ENCODE measurements at places on chromosomes 6 and 20.

GRCh38 chr6:161406646-161407045 is 132.8 kb upstream of the AGPAT4 start:
- peak; percentile 95 for DNase-seq

DNA sequence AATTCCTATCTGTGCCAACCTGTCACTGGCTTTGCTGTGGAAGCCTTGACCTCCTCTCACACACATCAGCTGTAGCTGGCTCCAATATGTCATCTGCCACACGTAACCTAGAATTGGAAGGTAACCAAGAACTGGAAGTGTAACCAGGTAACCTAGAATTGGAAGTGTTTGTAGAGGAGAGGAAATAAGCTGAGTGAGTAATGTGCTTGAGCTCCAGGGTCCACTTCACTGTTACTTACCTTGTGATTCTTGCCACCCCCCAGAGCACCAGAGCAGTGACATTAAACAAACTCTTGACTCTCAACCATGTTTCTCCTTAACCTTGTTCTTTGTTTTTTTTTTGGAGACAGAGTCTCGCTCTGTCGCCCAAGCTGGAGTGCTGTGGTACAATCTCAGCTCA is 350.5 kb downstream of the NRN1 start:
- DNase-seq, result no peak

GRCh38 chr20:47479506-47479905 is 22.2 kb upstream of the NCOA3 start:
- DNase-seq, result no peak

GRCh38 chr20:23123886-23124285 is 37.8 kb upstream of the CD93 start:
- no peak for DNase-seq

DNA sequence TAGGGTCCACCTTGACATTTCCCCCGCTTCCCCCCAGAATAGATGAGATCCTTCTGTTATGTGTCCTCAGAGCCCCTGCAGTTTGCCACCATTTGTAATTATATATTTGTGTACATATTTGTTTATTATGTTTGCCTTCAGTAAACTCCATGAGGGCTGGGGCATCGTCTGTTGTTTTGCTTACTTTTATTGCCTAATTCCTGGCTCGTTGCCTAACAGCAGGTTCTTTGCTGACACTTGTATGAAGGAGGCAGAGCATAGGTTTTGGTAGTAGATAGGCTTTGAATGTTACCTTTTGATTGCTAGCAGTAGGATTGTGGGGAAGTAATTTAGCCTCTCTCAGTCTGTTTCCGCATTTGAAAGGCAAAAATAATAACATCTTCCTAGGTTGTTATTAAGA is 9.9 kb downstream of the MAP3K4 start:
- DNase-seq, result no peak

DNA sequence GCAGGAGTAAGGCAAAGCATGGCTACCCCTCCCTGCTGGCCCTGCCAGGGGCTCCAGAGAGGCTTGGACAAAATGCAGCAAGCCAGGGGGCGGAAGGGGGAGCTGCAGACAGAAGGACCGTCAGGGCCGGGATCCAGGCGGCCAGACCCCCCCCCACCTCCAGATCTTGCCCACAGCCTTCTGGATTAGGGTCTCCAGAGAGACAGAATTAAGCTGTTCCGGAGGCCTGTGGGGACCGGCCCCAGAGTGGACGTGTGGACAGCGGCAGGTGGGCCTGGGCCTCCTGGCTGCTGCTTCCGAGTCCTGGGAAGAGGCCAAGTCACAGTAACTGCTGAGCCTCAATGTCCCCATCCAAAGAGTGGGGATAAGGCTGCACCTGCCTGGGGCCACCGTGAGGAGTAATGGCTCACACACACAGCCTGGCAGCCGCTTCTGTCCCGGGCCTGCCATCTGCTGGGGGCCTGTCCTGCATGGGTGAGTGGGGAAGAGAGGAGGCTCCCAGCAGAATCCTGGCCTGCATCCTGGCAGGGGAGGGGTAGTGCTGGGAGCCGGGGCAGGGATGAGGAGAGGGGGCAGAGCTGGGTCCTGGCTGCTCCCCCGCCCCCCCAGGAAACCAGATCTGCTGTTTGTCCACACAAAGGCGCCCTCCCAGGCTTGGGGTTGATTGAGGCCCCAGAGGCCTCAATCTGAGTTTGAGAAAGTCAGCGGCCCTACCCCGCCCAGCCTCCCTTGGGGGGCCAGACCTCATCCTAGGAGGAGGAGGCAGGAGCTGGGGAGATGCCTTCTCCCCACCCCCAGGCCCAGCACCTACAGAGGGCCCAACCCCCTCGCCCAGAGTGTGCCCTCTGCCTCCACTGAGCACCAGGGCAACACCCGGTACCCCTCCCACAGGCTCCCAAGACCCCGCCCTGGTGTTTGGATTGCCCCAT is 3.9 kb downstream of the LAMA5 start:
- no peak for DNase-seq

- no peak for DNase-seq
These were observed 55.2 kb downstream of the KCNQ2 start for GRCh38 chr20:63417097-63417737.

DNA sequence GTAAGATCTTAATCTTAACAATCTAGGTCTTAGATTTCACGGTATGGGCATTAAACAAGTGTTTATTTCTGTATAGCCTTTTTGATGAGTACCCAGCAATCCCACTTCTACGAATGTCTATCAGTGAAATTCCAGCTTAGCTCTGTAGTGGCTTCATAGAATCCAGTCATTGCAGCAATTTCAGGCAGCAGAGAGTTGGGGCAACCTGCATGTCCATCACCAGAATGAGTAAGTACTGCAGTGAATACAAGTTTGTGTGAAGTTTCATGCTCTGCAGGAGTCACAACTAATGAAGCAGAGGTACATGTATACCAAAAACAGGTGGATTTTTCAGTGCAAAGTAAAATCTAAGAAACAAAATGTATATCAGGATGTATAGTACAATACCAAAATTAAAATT is 151.7 kb downstream of the OR2B2 start:
- DNase-seq, result no peak

DNA sequence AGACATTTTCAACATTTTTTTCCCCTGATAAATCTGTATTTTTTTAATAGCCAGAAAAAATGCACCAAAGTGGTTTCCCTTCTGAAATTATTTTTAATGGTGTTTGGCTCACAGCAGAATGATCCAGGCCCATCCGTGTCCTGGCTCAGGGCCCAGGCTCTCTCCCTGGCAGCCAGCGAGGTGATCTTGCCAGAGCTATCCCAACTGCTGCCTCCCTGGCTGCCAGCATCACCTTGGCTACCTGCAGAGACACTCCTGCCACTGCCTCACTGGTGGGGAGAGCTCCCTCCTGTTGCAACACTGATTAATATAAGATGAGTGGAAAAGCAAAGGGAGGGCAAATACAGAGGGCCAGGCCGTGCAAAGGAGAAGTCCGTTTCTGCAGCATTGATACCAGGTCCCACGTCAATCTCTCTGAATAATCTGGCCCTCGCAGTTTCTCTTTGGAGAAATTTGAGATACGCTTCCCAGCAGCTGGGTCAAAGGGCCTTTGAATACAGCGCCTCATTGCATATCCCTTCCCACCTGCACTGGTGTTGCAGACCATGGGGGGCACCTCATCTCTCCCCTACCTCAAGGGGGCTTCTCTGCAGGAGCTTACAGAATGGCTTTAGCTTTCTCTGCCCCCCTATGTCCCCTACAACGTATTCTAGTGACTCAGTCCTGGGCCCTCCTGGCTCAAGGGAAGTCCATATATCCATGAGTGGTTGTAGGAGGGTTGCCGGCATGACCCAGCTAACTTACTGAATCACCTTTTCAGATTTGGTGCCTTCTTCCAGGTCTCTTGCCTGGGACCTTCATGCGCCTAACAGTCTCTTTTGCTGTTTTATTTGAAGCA is 12.8 kb upstream of the DSTN start:
- no peak for DNase-seq

GRCh38 chr20:31587545-31588389 is 17.3 kb upstream of the ID1 start:
- no peak for DNase-seq

DNA sequence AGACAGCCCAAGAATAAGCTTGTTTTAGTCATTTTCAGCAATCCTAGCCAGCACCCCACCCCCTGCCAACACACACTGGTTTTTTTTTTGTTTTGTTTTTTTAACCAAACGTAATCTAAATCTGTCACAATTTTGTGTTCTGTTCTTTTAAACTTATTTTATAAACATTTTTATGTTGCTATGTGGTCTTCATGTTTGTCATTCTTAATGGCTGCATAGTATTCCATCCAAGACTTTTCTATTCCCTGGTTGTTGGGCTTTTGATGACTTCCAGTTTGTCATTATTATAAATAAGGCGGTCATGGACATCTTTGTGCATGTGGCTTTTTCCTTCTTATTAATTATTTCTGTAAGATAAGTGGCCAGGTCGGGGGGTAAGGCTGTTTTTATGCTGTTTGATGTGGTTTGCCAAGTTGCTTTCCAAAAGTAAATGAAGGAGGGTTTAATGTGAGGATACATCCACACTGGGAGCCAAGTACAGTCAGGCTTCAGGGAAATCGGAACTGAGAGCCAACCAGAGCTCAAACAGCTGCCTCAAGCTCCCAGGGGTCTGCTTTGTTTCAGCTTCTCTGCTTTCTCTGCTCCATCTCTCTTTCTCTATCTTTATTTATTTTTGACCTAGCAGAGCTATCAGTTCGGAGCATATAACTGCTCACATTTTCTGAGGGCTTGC is 125.8 kb downstream of the VEGFA start:
- no peak for DNase-seq

- no peak for DNase-seq
These were observed 640 bp downstream of the NFS1 start for GRCh38 chr20:35698298-35699126.

DNA sequence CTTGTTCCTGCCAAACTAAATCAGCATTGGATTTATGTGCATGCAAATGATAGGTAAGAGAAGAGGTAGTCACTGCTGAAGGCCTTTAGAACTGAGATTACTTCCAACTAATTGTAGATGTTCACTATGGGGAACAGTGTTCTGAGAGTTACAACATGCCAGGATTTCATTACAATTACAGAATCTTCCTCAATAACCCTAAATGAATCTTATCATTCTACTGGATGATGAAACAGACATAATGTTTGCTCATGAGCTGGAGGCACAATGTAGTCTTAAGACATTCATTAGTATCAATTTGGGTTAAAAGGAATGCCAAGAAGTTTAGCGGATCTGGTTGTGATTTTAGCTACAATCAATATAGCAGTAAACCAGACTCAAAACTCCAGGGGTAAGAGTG is 248.9 kb upstream of the THEMIS start:
- no peak for DNase-seq

GRCh38 chr6:138518054-138518453 is 18.8 kb upstream of the NHSL1 start:
- no peak for DNase-seq

- no peak for DNase-seq
These were observed 11.6 kb downstream of the GMPR start for GRCh38 chr6:16249971-16250370.

GRCh38 chr6:24194978-24195700 is 69.1 kb downstream of the NRSN1 start:
- no peak for DNase-seq

GRCh38 chr20:33995053-33995831 is 1.5 kb downstream of the RALY start:
- DNase-seq, result no peak

DNA sequence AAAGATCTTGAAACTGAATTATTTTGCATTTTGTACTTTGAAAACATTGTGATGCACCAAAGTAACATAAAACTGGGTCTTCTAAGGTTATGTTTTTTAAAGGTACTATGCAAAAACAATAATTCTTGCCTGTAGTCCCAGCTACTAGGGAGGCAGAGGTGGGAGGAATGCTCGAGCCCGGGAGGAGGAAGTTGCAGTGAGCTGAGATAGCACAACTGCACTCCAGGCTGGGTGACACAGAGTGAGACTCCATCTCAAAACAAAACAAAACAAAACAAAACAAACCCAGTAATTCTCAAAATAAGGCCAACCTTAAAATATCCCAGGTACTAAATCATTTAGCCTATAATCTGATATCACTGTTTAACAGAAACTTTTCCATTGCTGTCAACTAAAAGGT is 269.6 kb downstream of the KHDC1L start:
- DNase-seq, result no peak

GRCh38 chr20:8166730-8167129 is 34.7 kb downstream of the PLCB1 start:
- no peak for DNase-seq

- no peak for DNase-seq
These were observed 186.6 kb downstream of the DOK5 start for GRCh38 chr20:54661880-54662465.

GRCh38 chr6:43074847-43075669 is 1.1 kb upstream of the PTK7 start:
- DNase-seq, result peak; percentile 84

DNA sequence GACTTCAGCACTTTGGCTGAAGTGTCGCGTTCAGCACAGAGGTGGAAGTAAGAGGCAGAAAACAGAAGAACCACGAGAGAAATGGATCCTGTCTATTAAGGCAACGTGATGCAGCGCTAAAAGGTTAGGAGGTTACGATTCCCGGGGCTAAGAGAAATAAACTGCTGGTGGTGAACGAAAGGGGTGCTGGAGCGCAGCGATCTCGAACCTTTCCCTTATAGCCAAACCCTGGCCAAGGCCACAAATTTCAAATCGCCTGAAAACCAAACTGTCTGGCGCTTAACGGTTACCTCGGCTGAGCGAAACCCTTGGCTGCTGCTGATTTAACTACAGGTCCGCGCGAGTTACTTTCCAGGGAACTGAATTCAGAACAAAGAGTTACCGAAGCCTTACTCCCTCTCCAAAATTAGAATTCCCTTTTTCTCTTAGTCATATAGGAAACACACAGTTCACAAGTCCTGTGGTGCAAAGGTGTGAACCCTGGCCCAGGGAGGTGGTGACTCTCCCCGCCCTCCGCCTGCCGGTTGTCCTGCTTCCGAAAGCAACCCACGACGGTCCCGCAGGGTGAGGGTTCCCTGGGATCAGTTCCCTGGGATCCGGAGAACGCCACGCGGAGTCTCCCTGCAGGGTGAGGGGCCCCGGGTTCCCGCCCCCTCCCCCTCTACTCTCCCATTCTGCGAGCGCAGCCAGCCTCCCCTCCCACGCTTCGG is 1.3 kb upstream of the SLC35D3 start:
- no peak for DNase-seq

- DNase-seq, result no peak
These were observed 36.2 kb downstream of the FOXO3 start for GRCh38 chr6:108596956-108597355.

DNA sequence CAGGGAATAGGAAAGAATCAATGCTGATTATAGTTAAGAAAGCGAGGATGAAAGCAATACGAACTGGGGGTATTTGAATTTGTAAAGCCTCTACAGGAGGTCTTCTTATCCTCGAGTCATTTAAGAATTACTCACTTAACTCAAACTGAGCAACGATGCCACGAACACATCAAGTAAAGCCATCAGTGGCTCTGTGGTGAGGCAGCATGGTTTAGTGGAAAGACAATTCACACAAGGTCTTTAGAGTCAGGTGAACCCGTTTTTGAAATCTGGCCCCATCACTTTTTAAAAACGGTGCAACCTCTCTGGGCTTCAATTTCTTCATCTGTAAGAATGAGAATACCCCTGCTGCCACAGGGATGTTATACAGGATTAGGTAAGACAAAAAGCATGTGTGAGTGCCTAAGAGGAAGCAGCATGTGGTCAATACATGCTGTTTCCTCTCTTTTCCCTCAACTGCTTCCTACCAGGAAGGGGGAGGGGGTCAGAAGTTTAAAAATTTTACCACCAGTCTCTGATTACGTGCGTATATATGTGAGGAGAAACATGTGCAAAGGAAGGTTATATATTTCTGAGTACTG is 162.0 kb downstream of the BTBD9 start:
- DNase-seq, result no peak

All from HCEC 1CT (cell line).